ENCODE measurements at places on chromosomes 1 and 21. TPM values are rescaled to one million over a fixed set of nuclear protein-coding genes. Genes with fewer than 3 reads are reported as not detected.

The KIRREL1 gene
- total RNA-seq: 12.3 TPM

The APH1A gene
- total RNA-seq: 64.9 TPM

GRCh38 chr1:154481053-154481452 lies 21.0 kb upstream of the TDRD10 start:
- no peak for DNase-seq

- no peak for DNase-seq
Observed at GRCh38 chr1:158055854-158056253, 62.4 kb downstream of the KIRREL1 start.

DNA sequence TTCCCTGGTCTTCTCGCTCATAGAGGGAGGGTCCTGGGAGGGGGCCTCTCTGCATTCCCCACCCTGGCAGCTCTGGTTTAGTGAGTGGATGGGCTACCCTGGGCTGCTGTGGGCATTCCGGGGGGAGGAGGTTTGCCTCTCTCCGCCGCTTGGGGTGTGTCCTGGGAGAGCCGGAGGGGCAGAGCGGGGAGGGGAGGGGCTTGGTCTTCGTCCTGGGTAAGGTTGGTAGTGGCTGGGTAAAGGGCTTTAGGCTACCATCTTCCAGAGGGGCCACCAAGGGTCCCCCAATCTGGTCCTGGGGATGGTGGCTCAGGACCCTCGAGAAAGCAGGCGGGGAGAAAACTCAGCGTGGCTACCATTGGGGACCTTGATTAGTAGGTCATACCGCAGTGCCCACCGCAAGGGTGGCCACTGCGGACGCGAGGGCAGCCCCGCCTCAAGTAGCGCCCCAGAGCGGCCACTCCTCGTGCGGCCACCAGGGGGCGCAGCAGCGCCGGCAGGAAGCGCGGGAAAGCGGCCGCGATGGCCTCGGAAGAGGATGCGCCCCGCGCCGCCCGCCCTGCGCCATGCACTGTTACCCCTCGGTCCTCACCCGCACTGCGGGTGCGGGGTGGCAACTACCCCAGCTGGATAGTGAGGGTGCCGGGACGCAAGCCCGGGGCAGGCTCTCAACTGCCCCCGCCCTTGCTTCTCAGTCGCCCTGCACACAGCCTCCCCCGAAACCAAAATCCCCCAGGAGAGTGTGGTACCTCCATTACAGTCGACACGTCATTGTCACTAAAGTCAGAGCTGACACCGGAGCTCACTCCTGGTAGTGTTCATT lies 44.1 kb upstream of the SLC25A33 start:
- DNase-seq: no peak

DNA sequence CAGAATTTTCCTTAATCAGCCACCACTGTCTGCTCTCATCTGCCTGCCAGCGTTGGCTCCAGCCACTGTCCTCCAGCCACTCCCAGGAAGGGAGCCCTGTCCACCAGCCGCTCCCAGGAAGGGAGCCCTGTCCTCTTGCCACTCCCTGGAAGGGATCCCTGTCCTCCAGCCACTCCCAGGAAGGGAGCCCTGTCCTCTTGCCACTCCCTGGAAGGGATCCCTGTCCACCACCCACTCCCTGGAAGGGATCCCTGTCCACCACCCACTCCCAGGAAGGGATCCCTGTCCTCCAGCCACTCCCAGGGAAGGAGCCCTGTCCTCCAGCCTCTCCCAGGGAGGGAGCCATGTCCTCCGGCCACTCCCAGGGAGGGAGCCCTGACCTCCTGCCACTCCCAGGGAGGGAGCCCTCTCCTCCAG lies 726.5 kb downstream of the PTPRU start:
- DNase-seq: no peak
